Fibroblast of lung (primary cell): ENCODE measurements at places on chromosomes 16 and 17.

GRCh38 chr17:28577466-28577824, 750 bp upstream of the ALDOC start:
- no peaks in the 10 kb centered on the region for H3K27me3 ChIP-seq
- peak overlapping the region; percentile 25 for H3K27ac ChIP-seq
- no peak for DNase-seq

GRCh38 chr16:78443542-78444364, 344.3 kb downstream of the WWOX start:
- DNase-seq, result peak; percentile 60
- H3K36me3 ChIP-seq, result no peaks in the 10 kb centered on the region
- no peak overlapping the region for H3K4me3 ChIP-seq

DNA sequence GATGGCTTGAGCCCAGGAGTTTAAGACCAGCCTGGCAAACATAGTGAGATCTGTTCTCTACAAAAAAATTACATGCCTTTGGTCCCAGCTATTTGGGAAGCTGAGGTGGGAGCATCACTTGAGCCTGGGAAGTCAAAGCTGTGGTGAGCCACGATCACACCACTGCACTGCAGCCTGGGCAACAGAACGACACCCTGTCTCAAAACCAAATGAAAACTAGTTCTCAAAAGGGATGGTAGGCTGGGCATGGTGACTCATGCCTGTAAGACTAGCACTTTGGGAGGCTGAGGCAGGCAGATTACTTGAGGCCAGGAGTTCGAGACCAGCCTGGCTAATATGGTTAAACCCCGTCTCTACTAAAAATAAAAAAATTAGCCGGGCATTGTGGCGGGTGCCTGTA, 31.1 kb downstream of the PPM1D start:
- DNase-seq, result no peak
- no peaks in the 10 kb centered on the region for H3K4me1 ChIP-seq
- no peaks in the 10 kb centered on the region for H3K36me3 ChIP-seq
- no peak overlapping the region for H3K4me3 ChIP-seq
- no peaks in the 10 kb centered on the region for H3K27me3 ChIP-seq
- H3K27ac ChIP-seq, result no peak overlapping the region

DNA sequence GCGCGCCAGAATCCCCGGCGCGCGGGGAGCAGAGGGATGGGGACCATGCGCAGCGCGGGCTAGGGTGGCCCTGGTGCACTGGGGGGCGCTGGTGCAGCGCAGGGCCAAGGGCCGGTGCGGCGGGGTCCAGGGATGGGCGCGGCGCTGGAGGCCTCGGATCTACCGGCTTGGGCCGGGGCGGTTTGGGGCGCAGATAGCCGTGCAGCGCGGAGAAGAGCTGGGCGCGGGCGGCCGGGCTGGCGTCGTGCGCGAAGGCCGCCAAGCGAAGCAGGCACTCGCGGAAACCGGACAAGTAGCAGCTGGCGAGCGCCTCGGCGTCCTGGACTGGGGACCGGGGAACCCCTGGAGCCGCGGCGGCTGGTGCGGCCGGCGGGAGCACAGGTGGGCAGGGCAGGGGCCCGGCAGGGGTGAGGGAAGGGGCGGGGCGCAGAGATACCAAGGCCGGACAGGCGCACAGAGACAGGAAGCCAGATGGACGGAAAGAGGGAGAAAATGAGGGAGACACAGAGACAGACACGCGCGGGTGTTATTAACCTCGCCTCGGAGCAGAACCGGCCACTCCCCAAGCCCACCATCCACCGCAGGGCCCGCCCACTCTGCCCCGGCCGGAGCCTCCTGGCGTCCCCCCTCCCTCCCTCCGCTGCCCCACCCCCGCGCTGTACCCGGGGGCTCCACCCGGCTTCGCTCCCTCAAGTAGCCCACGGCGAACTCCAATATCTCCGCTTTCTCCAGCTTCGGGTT, 2.1 kb downstream of the HES7 start:
- no peaks in the 10 kb centered on the region for H3K36me3 ChIP-seq
- H3K27ac ChIP-seq, result no peak overlapping the region
- H3K4me3 ChIP-seq, result peak overlapping the region; percentile 90
- peaks cover under 1% of the 10 kb centered on the region for H3K27me3 ChIP-seq
- DNase-seq, result peak; percentile 72

- H3K27ac ChIP-seq, result no peak overlapping the region
- no peaks in the 10 kb centered on the region for H3K27me3 ChIP-seq
- H3K36me3 ChIP-seq, result no peaks in the 10 kb centered on the region
Observed at GRCh38 chr16:78571898-78572358, 472.5 kb downstream of the WWOX start.
